Fibroblast of skin of scalp (primary cell): ENCODE measurements at places on chromosomes 7 and 10.

GRCh38 chr10:5906651-5907050, 16.6 kb downstream of the FBH1 start:
- DNase-seq: no peak

DNA sequence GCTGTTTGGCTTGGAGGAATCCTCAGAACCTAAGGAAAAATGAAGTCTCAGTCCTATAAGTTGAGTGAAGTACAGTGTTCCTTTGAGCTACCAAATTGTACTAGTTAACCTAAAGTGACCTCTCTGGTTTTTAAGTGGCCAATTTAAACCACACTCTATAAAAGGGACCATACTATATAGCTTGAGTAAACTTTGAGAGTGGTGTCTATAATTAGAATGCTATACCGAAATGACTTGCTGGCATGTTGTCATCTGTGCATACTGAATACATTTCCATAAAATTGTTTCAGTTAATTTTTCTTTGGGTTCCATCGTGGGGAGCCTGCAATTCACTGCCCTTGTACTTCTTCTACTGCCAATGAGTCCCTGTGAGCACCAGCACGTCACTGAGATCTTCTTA, 151.1 kb downstream of the DKK1 start:
- no peak for DNase-seq

- no peak for DNase-seq
Observed at GRCh38 chr10:82817676-82818422, 942.9 kb downstream of the NRG3 start.

DNA sequence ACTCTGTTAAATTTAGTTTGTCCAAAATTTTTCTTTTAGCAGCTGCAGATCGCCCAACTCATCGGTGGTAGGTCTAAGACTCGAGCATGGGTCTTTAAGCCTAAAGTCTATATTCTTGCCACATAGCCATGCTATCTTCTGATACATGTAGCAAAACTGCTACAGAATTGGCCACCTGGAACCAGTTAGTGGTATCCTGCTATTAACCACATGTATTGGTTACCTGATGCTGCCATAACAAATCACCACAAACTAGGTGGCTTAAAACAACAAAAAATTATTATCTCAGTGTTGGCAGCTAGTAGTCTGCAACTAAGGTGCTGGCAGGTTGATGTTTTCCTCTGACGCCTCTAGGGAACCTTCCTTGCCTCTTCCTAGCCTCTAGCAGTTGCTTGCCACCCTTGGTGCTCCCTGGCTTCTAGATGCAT, 96.7 kb upstream of the PIK3CG start:
- no peak for DNase-seq

GRCh38 chr7:12325646-12326045, 78.0 kb downstream of the VWDE start:
- no peak for DNase-seq

- no peak for DNase-seq
Observed at GRCh38 chr10:117241541-117242462, 888 bp downstream of the SLC18A2 start.

DNA sequence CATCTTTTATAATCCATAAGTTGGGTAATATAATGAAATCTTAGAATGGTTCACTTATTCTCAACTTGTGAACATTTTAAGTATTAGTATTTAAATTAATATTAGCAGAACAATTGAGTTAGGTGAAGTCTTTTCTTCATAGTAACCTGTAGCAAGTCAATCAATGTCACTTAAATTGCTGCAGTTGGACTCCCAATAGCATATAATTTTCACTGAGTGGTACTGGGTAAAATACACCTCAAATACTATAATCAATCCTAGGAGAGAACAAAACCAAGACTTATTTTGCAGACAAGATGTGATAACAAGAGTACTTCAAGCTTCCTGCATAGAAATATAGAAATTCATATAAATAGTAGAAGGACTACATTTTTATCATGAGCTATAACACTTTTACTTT, 677.9 kb upstream of the LRRN3 start:
- DNase-seq: no peak

- DNase-seq: no peak
Observed at GRCh38 chr7:77698042-77698625, 1.9 kb downstream of the RSBN1L start.

- DNase-seq: no peak
Observed at GRCh38 chr7:135790371-135790977, 41.9 kb upstream of the FAM180A start.

GRCh38 chr10:21624951-21625350, 90.9 kb downstream of the MLLT10 start:
- DNase-seq: no peak

DNA sequence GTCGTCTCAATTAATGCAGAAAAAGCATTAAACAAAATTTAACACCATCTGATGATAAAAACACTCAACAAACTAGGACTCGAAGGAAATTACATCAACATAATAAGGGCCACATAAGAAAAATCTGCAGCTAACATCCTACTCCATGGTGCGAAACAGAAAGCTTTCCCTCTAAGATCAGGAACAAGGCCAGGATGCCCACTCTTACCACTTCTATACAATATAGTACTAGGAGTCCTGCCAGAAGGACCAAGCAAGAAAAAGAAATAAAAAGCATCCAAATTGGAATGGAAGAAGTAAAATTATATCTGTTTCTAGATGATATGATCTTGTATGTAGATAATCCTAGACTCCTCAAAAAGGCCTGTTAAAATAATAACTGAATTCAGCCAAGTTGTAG, 143.8 kb upstream of the GPR22 start:
- no peak for DNase-seq

DNA sequence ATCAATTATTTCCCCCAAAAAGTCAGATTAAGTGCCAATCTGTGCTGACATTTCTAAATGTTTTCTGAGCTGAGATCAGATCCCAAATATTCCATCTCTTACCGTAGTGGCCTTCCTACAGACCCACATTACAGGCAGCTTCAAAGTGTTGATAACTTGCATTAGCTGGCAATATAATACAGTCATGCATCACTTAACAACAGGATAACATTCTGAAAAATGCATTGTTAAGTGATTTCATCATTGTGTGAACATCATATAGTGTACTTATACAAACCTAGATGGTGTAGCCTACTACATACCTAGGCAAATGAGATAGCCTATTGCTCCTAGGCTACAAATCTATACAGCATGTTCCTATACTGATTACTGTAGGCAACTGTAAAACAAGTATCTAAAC, 22.4 kb downstream of the SLC25A13 start:
- no peak for DNase-seq

- no peak for DNase-seq
Observed at GRCh38 chr7:131300572-131301466, 26.9 kb upstream of the MKLN1 start.
